GM18507 (cell line): ENCODE measurements at places on chromosomes 2 and 18.

DNA sequence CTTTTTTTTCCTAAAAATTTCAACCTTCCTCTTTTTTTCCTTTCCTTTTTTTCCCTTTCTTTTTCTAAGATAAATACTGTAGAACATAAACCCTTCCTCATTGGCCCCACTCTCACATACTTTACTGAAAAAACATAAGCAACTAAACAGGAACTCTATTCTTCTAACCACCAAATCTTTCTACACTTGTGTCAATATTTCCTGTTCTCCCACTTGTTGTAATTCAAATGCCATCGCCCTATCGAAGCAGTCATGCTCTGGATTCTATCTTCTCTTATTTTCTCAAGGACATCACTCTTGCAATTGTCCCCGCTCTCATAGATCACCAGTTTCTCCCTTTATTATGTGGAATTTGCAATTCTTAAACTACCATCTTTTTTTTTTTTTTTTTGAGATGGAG lies 20.2 kb upstream of the SSB start:
- DNase-seq, result no peak

GRCh38 chr18:8348051-8348720 lies 261.1 kb upstream of the RAB12 start:
- no peak for DNase-seq

DNA sequence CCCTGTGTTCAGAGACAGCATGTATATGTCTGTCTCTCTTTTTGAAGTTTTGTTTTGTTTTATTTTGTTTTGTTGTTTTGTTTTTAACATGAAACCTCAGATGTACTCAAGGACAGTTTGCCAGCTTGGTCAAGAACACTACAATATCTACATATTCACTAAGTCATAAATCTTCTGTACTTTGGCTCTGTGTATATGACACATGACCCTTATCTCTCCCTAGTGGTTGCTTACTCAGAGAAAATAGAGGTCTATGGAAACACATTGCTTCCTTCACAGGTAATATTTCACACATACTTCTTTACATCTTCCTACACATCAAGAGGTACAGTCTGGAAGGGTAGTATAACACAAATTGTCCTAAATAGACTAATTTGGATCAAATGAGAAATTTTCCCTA lies 312.6 kb upstream of the VRK2 start:
- DNase-seq, result no peak

DNA sequence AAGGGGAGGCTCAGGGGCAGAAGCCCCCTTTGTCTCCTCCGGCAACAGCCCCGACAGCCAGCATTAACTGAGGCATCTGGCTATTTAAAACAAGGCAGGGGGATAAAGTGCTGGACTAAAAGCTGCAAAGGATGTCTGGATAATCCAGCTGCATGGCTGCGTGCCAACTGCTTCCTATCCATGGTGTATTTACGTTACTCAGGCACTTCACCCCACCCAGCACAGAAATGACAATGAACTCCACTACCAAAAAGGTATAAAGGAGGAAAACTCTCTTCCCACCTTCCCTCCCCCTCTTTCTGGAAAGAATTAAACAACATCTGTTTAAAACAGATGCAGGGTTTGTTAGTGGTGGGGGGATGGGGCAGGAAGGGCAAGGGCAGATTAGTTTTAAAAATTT lies 82.5 kb downstream of the SPRED2 start:
- no peak for DNase-seq

- no peak for DNase-seq
These were observed at the start of gene ONECUT2 for GRCh38 chr18:57434536-57435494. TSS of gene ONECUT2 (plus strand) at chr18:57435374. CDS start at chr18:57435717, 343 bp downstream.

- no peak for DNase-seq
These were observed 47.0 kb upstream of the PTH2R start for GRCh38 chr2:208359632-208359986.

DNA sequence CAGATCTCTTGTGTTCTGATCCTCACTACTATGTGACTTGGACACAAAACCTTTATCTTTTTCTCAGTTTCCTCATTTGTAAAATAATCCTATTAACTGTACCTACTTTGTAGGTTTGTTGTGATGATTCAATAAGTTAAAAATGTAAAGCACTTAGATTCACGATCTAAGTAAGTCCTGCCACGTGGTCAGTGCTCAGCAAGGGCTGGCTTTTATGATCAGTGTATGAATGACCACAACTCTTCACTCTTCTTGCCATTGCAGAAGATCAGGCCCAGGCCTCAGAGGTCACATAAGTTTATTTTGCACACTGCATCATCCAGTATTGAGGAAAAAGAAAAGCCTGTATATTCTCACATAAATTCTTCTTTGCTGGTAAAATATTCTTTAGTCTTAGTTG lies 1192.5 kb upstream of the ACVR2A start:
- DNase-seq, result no peak

DNA sequence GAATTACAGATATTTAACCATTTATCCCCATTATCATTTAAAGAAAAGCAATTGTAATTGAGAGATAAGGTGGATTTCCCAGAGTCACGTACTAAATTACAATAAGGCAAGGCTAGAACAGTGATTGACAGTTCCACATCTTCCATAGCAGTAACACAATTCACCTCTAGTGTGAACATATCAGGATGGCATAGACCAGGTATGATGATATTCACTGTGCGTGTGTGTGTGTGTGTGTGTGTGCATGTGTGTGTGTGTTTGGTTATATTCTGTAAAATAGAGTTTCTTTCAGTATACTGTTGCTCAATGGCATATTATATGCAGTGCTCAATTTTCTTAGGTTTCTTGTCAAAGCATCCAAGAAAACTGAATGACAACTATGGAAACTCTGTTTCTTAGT lies 1.7 kb downstream of the SCN2A start:
- no peak for DNase-seq

- DNase-seq, result no peak
These were observed 48.8 kb upstream of the LPIN2 start for GRCh38 chr18:3061581-3062312.

DNA sequence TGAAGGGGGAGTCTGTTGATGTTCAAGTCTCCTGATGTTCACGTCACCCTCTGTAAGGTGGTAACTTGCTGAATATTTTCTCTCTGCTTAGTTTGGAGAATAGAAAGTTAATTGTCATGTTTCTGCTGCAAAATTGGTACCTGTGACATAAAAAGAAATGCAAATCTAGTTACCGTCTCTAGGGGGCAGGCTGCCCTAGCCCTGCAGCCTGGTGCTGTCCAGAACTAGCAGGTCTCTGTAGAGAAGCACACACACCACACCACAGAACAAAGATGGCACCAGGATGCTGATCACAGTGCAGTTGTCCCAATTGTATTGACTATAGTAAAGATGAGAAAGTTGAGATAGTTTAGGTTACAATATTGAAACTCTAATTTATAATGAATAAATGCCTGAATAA lies 47.0 kb downstream of the SLC9A4 start:
- DNase-seq, result no peak

DNA sequence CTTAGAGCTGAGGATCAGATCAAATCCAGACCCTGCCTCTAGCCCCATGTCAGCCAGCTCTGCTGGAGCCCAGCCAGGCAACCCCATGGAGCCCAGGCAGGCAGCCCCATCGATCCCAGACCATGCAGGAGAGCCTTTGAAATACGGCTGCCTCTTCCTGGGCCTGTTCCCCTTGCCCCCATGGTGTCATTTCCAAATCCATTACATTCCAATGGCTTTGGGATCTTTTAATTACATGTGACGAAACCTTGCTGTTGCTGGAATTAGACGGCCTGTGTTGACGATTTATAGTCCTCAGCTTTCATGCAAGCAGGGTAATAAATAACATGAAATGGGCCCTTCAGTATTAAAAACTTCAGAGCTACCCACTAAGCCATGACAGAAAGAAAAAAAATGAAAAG lies 75.8 kb upstream of the SLC14A2 start:
- DNase-seq, result no peak

GRCh38 chr2:74835831-74836674 lies 2.1 kb downstream of the HK2 start:
- peak; percentile 50 for DNase-seq

- no peak for DNase-seq
These were observed 24.9 kb downstream of the CLK1 start for GRCh38 chr2:200839513-200839912.

DNA sequence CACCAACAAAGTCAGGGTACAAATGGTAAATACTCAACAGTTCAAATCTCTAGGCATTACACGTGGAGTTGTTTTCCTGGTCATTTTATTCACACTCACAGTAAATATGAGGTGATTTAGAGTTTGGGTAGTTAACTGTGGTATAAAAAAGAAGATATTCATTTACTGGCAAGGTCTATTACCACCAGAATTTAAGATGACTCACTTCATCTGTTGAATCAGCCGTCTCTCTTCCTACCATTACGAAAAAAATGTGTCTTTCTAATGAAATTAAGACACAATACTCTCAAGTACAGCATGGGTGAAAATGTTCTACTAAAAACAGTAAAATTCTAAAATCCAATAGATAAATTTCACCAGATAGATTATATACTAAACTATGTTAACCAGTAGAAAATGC lies 21.0 kb upstream of the GPR75 start:
- DNase-seq, result no peak

DNA sequence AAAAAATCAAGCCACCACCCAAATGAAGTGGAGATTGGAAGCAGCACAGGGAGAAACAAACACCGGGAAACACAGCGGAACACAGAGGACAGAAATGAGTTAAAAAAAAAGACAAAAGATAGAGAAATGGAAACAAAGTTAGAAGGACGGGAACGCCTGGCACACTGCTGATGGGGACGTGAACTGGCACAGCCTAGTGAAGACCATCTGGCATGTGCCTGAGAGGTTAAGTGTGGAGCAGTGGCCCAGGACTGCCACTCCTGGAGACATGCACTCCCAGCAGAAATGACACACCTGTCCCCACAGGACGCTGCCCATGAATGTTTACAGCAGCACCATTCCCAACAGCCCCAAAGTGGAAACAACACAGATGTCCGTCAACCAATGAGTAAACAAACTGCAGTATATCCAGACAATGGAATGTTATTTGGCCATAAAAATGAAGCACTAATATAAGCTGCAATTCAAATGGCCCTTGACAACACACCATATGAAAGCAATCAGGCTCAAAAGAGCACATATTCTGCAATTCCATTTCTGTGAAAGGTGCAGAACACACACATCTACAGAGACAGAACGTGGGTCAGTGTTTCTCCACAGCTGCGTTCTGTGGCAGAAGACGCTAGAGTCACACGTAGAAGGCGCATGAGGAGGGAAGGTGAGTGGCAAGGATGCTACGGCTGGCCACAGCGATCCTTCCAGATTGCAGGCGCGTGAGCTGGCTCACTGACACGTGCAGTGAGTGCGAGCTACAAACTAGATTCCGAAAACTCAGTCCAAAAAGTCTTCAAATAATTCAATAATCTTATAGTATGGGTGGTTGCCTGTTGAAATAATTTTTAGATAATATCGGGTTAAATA lies 24.6 kb downstream of the THAP4 start:
- DNase-seq, result no peak

DNA sequence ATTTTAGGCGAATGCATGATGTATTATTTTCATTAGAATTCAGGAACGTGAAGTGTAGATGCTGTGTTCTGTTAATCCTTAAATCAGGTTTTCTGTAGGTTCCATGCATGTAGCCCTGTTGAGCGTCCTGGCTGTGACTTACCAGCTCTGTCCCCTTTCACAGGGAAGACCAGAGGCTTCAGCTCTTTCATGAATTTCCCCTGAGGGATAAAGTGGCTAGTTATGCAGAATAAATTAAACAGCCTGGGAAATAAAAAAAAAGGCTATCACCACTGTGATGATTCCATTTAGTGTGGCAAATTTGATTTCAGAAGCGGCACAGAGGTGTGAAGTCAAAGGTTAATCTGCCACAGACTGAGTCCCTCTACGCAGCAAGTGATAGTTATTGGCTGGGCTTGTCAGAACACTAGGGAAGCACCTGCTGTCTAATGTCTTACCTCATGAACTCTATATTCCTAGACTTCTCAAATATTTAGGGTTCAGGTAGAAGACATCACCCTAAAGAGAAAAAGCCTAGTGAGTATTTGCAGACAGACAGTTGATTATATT lies 61.6 kb upstream of the LINC00305 start:
- DNase-seq, result no peak

DNA sequence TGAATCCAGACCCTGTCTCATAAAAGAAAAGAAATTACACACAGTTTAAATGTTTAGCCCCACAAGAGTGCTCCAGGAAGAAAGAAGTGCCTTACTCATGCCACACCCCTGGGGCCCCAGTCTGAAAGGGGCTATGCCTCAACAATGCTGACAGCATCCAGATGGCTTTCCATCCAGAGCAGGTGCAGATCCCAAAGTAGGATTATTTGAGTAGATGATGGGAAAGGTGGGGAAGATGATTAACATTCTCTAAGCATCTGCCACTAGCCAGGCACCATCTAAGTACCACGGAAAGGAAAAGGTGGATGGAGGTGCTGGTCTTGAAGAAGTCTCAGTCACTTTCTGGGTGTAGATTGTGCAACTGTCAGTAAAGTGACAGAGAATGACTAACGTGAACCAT lies 16.3 kb downstream of the DPYSL5 start:
- no peak for DNase-seq

DNA sequence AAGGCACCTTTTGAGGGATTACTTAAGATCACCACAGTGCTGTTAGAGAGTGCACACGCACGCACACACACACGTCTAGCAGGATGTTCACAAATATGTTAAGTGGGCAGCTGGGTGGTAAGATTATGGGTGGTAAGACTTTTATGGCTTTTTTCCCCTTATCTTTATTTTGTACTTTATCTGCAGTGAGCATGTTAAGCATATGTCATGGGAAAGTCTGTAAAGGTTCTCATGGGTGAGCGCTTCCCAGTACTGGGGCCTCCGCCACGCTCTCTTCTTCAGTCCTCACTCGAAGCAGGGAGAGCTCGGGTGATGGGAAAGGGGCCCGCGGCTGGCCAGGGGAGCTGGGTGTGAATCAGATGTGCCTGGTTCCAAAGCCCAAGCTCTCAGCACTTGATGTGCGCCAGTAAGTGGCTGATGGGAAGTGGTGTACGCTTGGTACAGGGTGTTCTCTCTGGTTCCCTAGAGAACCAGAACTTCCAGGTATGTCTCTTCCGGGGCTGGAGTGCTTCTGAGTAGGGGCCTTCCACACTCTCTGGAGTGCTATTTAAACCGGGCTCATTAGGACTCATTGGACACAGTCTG lies 83.9 kb upstream of the YWHAQ start:
- DNase-seq, result no peak

DNA sequence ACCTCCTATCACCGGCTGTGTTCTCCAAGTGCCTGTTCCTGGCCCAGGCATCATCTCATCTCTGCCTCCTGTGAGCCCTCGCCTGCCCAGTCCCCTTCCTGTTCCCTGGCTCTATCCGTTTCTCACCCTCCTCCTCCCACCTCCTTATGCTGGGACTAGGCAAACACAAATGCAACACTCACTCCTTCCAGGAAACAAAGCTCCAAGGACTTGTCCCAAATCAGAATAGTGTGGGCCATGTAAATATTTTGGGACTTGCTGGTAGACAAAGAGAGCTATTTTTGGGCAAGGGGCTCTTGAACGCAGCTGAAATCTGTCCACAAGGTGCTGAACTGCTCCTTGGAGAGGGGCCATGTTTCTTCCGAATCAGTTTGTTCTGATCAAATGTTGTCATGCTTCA lies 25.3 kb downstream of the MBP start:
- no peak for DNase-seq

DNA sequence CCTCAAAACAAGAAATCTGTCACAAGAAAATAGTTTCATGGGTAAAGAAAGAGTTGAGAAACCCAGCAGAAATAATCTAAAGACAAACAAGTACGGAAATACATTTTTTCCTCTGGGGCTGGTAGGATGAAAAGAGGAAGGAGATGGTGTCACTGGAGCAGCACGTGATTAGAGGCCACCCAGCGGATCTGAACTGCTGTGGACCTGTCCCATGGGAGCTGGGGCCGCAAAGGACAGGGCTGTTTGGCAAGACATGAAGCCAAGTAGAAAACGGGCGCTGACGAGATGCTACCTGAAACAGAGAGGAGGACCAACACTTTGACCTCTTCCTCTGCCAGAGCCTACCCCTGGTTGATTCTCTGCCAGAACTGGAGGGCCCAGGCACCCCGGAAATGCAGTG lies 295.4 kb upstream of the ATP5MC3 start:
- no peak for DNase-seq
